ENCODE measurements at places on chromosomes 2 and 18.

DNA sequence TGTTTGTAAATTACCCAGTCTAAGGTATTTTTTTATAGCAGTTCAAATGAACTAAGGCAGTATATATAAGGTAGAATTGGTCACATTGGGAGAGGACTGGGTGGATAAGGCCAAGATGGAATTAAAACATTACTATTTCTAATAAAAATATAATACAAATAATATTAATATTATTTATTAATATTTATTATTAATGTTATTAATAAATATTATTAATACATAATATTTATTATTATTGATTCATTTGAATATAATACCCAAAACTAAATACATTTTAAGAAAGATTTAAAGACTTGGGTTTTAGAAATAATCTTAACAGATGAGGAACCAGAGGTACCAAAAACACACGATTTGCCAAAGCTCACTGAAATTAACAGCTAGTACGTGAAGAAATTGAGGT lies 30.5 kb upstream of the MC2R start:
- DNase-seq = no peak

- no peak for DNase-seq
Measured at GRCh38 chr2:159155791-159156190, 130.7 kb downstream of the WDSUB1 start.

DNA sequence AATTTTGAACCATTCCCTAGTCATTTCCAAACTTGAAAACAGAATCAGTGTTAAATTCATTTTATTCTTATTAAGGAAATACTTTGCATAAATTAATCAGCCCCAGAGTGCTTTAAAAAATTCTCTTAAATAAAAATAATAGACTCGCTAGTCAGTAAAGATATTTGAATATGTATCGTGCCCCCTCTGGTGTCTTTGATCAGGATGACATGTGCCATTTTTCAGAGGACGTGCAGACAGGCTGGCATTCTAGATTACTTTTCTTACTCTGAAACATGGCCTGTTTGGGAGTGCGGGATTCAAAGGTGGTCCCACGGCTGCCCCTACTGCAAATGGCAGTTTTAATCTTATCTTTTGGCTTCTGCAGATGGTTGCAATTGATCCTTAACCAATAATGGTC lies 5.5 kb upstream of the MROH2A start:
- DNase-seq = no peak

DNA sequence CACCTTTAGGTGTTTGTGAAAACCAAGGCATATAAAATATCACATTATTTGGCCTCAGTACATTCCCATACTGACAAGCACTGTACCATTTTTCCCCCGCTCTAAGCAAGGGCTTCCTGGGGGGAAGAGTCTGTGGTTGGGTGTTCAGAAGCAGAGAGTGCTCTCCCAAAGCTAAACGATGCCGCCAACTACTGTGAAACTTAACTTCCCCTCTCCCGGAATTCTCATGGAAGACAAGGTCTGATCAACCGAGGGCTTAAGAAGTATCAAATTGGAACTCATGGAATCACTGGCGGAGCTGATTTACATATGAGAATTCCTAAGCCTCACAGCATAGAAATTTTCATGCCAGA lies 433 bp upstream of the MFF start:
- DNase-seq = peak; percentile 22

DNA sequence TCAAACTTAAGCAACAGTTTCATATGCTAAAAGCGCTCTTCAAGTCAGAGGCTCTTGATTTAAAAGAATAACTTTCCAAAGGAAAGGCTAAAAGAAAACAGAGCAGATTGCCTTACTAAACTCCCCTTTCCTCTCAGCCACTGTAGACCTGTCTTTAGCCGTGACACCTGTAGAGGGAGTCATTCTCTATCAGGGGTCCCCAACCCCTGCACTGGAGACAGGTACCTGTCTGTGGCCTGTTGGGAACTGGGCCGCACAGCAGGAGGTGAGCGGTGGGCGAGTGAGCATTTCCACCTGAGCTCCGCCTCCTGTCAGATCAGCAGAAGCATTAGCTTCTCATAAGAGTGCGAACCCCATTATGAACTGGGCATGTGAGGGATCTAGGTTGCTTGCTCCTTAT lies 9.6 kb downstream of the SLC14A1 start:
- no peak for DNase-seq

- DNase-seq = no peak
Measured at GRCh38 chr2:224595518-224595917, 10.4 kb upstream of the CUL3 start.

DNA sequence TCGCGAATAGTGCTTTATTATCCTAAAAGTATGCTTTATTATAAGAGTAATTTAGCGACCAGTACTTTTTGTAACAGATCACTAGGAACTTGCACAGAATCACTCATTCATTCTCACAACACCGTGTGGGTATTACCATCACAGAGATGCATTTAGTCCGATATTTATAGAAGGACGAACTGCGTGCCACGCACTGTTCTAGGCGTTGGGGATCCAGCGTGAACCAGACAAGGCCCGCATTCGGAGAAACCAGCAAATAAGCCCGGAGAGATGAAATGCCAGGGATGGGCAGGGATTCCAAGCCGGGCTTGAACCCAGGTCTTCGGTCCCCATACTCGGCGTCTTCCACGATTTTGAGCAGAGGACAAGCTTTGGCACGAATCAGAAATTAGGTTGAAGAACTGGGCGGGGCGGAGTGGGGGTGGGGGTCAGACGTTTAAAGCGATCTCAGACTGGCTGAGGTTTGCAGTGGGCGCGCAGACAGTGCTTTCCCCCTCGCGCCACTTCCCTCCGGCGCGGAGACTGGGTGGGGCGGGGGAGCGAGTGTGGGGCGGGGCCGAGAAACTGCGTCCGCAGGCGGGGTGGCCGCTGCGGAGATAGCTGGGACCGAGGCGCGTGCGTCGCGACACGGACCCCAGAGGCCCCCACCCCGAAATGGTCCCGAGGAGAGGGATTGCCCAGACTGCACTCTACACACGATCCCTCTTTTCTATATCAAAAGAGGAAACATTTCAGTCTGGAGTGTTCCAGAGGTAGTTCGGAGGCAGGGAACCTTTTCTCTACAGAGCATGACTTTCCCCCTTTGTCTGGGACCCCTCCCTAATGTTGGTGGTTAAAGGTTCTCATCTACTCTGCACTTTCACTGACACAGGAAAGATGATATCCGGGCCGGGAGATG lies 1.1 kb upstream of the CXCR4 start:
- DNase-seq = peak; percentile 51

DNA sequence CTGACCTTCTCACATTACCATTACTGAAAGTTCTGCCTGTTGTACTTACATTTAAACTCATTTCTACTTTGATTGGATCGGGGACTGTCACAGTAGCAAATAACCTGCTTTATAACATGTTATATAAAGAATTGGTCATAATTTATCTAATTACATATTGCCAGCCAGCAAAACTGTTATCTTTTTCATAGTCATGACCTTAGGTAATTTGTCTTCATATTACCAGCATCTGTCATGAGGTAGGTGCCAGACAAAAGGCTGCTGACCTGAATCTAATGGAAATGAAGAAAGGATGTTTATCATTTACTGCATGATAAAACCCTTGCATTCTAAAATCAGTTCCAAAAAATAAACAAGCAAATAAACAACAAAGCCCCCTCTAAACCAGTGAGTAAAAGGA lies 89.4 kb upstream of the LRP1B start:
- no peak for DNase-seq

- no peak for DNase-seq
Measured at GRCh38 chr2:200379481-200380090, 73.1 kb downstream of the SPATS2L start.

- no peak for DNase-seq
Measured at GRCh38 chr18:55318951-55319441, 269.0 kb downstream of the TCF4 start.

DNA sequence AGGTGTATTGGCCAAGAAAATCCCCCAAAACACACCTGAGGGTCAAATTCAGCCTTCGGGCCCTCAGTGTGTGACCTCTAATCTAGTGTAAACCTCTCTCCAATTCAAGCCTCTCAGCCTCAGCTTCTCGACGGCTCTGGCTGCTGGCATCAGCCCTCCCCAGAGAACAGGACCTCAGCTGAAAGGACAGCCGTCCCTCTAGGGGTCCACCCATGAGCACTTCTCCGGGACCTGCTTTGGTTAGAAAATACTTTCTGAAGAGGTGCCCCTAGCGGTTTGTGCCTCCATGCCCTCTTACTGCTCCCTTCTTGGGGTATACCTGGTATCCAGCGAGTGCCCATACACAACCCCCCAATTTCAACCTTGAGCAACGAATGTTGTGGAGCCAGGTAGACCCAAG lies 48.8 kb downstream of the INHBB start:
- DNase-seq = no peak

- no peak for DNase-seq
Measured at GRCh38 chr2:241393524-241394196, 37.6 kb downstream of the FARP2 start.

GRCh38 chr2:106068451-106068850 lies 125.7 kb downstream of the UXS1 start:
- no peak for DNase-seq

- no peak for DNase-seq
Measured at GRCh38 chr18:14919666-14920065, 171.7 kb downstream of the ANKRD30B start.

DNA sequence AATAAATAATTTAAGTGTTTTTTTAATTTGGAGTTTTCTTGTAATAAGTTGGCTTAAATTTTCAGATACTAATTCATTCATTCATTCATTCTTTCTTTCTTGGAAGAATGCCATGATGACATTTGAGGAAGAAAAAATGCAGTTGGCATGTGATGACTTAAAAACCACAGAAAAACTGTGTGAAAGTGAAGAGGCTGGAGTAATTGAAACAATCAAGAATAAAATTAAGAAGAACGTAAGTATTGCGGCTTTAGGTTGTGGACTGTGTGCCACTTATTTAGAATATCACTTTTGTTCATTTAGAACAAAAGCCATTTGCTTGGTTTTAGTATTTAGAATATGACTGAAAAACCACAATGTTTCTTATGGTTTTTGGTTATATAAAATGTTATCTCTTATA lies 51.4 kb downstream of the TTC39C start:
- DNase-seq = no peak

GRCh38 chr18:13605901-13606300 lies 120.5 kb downstream of the FAM210A start:
- DNase-seq = no peak

DNA sequence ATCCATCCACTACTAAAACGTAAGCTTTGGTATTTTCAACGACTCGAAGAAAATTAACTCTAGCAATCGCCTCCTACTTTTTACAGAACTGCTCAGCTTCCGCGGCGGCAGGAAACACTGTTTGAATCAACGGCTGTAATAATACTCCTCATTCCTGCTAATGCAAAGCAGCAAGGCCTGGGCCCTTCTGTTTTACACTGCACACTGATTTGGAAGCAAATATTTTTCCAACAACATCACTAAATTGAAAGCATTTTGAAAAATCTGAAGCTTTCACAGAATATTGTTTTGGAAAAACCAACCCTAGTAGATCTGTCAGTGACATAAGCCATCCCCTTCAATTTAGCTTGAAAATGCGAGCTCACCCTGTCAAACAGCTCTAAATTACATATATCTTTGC lies 261.2 kb downstream of the TXNL1 start:
- no peak for DNase-seq

DNA sequence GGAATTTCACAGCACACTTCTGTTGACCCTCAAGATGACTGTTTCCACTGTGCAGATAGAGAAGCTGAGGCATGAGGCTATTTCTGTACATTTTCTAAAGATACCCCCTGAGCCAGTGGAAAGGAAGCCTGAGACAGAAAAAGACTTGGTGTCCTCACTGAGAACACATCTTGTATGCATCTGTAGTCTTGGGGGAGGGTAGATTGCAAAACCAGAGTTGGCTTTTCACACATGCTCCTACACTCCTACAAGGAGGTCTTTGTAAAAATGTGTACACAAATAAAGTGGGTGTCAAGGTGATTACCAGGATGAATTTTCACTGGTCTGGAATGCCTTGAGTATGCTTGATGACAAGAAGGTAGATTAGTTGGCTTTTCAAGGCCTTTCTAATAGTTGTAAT lies 98.0 kb downstream of the KCTD18 start:
- no peak for DNase-seq

DNA sequence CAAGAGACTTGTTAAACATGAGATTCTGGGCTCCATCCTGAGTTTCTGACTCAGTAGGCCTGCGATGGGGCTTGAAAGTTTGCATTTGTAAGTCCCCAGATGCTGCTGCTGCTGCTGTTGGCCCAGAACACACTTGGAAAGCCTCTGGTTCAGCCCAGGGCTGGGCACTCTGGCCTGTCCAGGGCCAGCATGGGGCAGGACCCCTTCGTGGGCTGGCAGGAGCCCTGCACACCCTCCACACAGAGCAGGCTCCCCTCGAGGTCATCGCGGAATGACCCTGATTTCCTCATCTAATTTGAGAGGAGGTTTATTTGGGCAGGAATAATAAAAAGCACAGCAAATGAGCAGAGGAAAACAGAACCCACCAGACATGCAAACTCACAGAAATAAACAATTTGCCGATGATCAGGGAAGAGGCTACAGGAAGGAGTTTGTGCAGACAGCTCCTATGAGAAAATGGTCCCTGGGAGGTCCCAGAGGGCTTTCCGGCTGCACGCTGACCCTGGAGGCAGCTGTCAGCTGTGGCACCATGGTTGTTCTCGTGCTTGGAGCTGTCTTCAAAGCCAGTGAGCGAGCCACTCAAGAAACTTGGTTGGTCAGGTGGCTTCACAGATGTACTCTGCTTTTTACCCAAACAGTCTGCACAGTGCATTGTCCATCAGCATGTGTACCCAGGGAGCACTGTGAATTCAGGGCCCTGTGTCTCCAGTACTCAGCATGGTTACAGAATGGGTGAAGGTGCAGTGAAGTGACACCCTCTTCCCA lies 119.3 kb downstream of the GLI2 start:
- no peak for DNase-seq

DNA sequence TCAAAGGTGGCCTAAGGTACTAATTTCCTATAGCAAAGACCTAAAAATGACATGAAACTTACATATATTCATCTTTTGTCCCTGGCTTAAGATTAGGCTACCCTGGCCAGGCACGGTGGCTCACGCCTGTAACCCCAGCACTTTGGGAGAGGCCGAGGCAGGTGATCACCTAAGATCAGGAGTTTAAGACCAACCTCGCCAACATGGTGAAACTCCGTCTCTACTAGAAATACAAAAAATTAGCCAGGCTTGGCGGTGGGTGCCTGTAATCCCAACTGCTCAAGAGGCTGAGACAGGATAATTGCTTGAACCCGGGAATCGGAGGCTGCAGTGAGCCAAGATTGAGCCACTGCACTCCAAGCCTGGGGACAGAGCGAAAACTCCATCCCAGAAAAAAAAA lies 5.9 kb downstream of the SRSF7 start:
- no peak for DNase-seq

- DNase-seq = peak; percentile 83
Measured at GRCh38 chr2:208254118-208254870, 577 bp downstream of the IDH1 start.

GRCh38 chr2:157596992-157597681 lies 31.5 kb downstream of the ACVR1C start:
- DNase-seq = peak; percentile 34

GRCh38 chr2:67616749-67617148 lies 219.6 kb downstream of the ETAA1 start:
- DNase-seq = no peak

DNA sequence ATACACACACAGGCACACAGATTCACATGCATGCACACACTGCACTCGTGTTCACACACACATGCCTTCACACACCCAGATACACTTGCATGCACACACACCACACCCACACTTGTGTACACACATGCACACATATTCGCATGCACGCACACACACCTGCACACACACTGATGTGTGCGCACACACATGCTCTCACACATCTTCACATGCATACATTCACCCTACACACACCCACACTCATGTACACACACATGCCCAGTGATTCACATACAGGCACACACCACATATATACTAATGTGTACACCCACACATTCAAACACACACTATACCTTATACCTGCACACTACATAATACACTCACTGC lies 181.6 kb downstream of the LOXHD1 start:
- no peak for DNase-seq

All from K562 (cell line).